ENCODE measurements at places on chromosomes 1 and 21.

DNA sequence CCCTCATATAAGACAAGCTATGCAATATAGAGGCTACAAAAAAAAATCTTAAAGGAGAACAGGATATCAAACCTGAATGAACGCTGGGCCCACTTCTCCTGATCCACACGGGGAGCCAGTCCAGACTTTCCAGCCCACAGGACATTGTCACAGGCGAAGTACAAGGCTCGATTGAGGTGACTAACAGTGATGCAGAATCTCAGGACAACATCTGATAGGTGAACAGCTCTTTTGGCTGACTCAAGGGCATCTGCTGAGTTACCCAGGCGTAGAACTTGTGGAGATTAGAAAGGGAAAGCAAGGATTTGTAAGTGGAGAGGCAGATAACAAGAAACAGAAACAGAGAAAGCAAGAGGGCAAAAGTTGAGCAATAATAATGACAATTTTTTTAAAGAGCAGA lies 1.8 kb downstream of the PEX11B start:
- no peak for DNase-seq

- DNase-seq = no peak
These were observed 4.5 kb downstream of the FHL3 start for GRCh38 chr1:38000529-38001455.

DNA sequence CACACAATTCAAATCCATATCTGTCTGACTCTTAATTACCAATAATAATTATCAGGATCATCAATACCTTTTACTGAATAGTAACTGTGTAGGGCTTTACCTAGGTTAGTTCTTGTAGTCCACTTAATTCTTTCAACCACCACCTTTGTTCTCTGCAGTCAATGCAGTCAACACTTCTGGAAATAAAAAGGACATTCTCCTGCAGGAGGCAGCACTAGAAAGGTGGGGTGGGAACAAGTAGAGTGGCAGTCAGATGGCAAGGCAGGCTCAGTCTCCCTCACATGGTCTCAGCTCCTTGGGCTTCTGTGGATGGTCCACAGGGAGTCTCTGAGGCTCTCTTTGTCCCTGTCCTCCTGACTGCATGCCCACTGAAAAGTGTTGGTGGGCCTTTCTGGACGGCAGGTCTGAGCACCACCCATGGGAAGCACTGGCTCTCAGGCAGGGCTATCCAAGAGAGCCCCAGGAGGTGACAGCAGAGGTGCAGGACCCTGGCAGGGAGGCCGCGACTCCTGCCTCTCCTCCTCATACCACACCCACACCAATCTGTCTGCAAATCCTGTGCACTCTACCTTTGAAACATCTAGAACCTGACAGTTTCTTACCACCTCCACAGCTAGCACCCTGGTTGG lies 237.3 kb downstream of the FOXD2 start:
- DNase-seq = no peak

DNA sequence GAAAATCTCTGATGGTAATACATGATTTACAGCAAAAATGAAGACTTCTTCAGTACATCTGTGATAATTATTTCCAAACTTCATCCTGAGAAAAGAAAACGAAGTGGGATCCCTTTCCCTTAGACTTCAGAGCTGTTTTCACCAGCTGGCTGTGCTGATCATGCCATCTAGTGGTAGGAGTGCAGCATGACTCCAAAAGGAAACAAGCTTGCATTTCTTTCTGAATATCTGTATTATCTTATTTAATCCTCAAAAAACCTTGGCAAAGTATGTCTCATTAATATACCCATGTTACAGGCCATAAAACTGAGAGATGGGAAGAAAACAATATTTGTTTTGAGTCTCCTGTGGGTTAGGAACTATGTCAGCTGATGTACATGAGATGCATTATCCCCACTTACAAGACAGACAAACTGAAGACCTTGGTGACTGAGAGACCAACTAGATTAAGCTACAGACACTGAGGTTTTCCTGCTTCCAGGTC lies 9.8 kb upstream of the GJA8 start:
- peak; percentile 44 for DNase-seq
